Upper lobe of left lung (tissue), 6 donors: ENCODE measurements at places on chromosomes 7 and 10.
A peak's percentile ranks its signal among the peaks of the same experiment; 100 is the strongest.

- DNase-seq = peak; percentile 41
Measured at GRCh38 chr10:114024876-114025610, 18.6 kb upstream of the ADRB1 start.

- DNase-seq = peak; percentile 14
Measured at GRCh38 chr7:152886579-152887117, 127.1 kb downstream of the ACTR3B start.

DNA sequence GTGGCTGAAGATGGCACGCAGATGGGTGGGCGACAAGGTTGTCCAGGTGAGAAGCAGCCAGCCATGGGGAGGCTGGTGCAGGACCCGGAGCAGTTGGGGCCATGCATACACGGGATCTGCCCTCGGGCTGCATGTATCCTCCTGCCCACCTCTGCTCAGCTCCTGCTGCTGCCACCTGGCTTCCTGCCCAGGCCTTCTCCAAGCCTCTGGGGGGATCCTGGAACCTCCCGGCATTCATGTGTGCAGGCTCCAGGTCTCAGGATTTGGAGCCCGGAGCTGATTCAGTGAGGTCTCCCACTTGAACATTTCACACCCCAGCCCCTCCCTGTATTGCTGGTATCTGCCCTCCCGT lies 27.0 kb downstream of the PDGFA start:
- DNase-seq = no peak

DNA sequence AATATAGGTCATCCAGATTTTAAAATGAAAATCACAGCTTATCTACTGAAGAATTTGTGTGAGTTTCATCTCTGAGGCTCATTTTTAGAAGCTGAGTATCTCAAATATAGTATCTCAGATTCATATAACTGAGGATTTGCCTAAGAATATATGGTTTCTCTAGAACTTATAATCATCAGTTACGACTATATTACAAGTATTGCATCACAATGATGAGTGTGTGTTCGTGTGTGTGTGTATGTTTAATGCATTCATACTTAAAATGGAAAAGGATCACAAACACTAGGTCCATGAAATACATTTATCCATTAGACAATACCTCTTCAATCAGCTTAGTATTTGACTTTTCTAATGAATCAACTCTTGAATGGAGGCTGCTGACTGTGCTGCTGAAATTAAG lies 21.3 kb downstream of the RUFY2 start:
- no peak for DNase-seq
